Activated T-helper 9 cell treated with anti-CD3 and anti-CD28 coated beads, Interleukin-2, amount 50 U/mL, for 16 hours (primary cell): ENCODE measurements at places on chromosomes 7 and 10.

DNA sequence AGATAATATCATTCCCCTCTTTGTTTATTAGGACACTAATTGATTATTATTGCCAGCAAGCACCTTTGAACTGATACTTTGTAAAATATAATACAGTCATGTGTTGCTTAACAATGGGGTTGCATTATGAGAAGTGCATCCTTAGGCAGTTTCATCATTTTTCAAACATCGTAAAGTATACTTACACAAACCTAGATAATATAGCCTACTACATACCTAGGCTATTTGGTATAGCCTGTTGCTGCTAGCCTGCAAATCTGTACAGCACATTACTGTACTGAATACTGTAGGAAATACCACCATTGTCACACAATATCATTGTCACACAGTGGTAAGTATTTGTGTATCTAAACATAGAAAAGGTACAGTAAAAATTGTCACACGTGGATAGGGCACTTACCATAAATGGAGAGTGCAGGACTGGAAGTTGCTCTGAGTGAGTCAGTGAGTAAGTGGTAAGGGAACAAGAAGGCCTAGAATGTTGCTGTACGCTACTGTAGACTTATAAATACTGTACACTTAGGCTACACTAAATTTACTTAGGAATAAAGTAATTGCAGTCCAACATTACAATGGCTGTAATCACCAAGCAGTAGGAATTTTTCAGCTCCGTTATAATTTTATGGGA, 70.7 kb downstream of the LCOR start:
- DNase-seq, result no peak

DNA sequence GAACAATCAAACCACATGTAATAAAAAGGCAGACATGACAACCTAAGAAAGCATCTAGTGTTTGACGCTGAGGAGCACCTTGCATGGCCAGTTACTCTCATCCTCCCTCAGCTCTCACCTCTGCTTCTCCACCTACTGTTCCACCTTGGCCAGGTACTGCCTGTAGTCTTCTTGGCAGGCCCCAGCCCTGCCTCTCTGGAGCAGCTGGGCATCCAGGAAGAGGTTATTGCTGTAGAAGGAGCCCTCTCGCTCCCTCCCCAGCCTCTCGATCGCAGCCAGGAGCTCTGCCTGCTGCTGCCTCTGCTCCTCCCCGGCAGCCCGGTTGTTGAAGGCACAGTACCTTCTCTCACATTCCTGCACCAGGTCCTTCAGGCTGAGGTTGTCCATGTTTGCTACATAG, 9.7 kb downstream of the GIMAP5 start:
- no peak for DNase-seq

DNA sequence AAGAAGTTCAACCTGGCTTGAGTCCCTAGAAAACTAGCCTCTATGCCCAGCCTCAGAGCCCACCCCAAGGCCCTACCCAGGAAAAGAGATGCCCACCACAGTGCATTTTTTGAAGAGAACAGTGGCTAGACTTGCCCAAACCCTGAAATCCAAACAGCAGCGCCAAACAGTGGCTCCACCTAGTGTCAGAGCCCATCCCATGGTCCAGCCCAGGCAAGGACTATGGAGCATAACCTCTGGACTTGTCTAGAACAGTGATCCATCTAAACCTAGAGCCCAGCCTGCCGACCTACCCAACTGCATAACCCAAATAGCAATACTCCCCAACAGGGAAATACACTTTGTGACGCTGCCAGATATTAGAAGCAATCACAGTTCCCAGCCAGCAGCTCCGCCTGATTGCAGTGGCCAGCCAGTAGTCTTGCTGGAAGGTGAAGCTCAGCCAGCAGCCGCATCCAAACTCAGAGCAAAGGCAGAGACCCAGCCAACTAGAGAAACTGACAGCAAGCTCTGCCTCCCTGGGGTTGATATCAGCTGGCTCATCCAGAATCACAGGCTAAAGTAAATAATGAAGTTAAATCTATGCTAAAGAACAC, 44.5 kb downstream of the HBP1 start:
- no peak for DNase-seq

GRCh38 chr7:128120976-128121490, 89.8 kb upstream of the LRRC4 start:
- no peak for DNase-seq

DNA sequence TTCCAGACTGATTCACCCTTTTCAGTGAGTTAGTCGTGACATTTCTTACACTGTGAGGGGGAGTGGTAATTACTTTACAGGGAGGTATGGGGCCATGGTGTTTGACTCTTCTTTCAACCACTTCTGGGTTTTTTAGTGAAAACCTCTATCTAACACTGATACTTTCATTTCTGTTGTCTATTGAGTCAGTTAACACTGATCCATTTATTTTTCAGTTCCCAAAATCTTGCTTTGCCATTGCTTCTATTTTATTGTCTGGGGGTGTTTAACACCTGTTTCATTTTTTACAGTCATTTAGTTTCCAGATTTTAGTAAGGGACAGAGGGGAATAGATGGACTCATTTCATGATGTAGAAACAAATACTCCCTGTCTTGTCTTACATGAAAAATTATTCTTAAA, 61.5 kb downstream of the HELLS start:
- no peak for DNase-seq

- DNase-seq, result no peak
Observed at GRCh38 chr7:158617737-158618128, 30.1 kb upstream of the PTPRN2 start.

DNA sequence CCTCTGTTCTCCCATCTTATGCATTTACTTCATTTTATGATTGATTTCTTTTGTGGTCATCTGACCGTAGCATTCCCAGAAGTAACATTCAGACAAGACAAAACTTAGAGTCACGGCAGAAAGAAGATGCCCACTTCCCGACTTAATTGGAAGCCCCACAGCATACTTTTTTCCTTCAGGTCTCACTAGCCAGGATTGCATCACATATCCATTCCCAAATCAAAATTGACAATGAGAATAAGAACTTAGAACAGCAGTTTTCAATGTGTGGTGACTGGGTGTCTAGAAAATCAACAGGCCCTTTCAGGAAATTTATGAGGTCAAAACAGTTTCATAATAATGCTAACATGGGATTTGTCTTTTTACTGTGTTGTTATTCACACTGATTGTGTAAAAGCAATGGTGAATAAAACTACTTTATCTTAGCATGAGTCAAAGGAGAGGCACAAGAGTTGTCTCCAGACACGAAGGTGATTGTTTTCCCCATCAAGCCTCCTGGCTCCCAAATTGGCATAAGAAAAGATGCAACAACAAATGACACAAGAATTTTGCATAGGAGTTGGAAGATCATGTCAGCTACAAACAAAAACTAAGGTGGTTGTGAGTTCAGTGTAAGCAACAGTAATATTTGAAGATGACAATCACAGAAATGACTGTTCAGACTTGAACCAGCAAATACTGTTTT, 493.9 kb downstream of the HTR7 start:
- no peak for DNase-seq

DNA sequence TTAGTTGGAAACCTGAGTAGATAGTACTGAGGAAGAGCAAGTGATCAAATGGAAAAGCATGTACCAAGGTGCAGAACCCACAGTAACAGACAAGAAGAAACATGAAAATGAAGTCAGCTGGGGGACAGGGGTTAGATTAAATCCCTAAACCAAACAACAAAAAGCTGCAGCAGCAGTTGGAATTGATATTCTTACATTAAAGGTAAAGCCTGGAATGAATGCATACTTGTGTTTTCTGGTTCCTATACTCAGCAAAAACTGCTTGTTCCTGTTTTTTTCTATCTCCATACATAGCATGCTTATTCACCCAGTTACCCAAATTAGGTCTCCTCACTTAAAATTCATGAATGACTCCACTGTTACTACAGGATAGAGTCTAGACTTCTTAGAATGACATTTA, 92.4 kb downstream of the TPST1 start:
- no peak for DNase-seq

DNA sequence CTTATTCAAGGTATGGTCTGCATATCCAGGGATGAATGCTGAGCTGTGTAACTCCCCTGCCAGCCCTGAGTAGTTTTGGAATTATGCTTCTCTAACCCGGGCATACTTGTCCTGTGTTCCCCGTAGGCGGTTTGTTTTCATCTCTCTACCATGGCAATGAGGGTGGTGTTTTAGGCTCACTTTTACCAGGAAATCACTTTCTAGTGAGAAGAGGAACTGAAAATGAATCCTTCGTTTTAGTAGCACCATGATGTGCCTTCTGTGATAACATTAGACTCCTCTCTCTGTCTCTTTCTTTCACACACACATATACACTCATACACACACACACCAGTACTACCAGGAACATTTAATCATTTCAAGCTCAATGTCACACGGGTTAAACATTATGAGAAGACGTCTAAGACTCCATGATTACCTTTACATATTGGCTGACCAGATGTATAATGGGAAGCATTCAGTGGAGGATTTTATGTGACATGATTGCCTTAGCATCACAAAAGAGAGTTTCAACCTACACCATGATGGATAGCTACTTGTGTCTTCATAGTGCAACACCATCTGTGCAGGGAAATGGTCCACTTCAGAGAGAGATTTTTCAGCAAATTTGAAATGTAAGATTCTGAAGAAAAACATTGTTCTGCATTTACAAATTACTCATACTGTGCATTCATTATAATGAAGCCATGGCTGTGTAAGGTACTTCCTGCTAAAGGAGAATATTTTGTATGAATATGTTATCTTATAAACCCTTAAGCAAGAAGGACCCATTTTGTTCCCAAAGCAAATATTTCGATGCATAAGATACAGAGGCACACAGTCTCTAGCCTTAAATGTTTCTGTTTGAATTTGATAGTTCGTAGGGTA, 31.0 kb upstream of the PFKP start:
- no peak for DNase-seq

- DNase-seq, result no peak
Observed at GRCh38 chr7:55569269-55569663, 3.0 kb downstream of the VOPP1 start.

GRCh38 chr7:36272211-36272566, 117.5 kb upstream of the ANLN start:
- DNase-seq, result no peak

GRCh38 chr7:33072471-33072870, 9.9 kb upstream of the NT5C3A start:
- no peak for DNase-seq

DNA sequence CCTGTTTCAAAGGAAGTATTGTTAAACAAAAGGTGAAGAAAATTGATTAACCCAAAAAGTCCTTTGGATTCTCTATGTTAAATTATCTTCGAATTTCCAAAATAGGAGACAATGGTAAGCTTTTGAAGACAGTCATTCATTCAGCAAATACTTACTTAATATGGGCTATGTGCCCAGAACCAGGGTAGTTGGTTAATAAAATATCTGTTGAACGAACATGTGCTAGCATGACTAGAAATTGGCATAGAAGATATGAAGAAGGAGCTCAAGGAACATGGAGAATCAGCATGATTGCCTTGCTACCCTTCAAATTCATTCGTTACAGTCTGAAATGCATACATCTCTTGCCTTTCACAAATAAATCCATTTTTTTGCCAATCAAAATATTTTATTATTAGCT, 123.1 kb upstream of the RHEB start:
- no peak for DNase-seq

DNA sequence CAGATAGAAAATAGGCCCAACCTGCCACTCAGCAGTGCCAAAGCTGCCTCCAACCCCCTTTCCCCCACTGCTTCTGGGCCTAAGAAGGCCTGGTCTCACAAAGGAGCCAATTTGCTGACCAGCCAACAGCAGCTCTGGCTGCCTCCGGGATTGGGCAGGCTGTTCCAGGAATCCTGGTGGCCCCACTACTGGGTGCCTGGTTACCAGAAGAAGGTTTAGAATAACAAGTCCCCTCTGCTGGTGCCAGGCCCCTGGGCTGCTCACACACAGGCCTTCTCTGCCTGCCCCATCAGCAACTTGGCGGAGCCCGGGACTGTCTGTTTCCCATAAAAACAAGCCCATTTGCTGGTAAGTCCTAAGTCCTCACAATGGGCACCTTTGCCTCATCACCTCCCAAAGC, 1.2 kb downstream of the PHKG1 start:
- DNase-seq, result no peak

GRCh38 chr10:72502581-72502980, 123.3 kb downstream of the MICU1 start:
- no peak for DNase-seq

- no peak for DNase-seq
Observed at GRCh38 chr7:16564909-16565426, 38.3 kb downstream of the LRRC72 start.

- no peak for DNase-seq
Observed at GRCh38 chr7:1400371-1400770, 58.9 kb downstream of the MICALL2 start.

DNA sequence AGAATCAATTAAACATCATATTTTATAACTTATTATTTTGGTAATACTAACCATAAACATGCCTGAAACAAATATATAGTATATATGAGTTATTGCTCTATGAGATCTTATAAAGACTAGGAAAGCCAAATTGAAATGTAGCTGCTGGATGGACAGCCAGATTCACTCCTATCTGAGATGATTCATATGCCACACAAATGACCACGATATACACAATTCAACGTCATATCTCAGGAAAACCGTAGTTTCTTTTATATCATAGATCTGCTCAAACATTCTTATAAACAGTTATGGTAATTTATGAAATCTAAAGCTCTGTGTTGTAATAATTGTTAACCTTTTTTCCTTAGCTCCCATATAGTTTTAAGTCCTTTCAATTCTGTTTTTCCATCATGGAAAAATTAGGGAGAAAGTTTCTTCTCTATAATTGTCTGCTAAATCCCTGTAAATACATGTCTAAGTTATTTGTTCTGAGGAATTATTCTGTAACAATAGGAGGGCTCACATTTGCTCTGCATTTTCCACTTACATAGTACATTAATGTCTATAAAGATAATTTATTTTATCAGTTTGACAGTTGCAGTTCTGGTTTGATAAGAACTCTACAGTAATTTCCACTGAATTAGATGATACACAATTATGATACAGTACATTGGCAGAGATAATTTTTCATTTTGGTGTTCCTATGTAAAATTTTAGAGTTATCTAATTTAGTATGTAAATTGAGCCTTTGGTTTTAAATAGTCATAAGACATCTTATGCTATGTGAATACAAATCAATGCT, 42.7 kb downstream of the GNAT3 start:
- DNase-seq, result no peak

DNA sequence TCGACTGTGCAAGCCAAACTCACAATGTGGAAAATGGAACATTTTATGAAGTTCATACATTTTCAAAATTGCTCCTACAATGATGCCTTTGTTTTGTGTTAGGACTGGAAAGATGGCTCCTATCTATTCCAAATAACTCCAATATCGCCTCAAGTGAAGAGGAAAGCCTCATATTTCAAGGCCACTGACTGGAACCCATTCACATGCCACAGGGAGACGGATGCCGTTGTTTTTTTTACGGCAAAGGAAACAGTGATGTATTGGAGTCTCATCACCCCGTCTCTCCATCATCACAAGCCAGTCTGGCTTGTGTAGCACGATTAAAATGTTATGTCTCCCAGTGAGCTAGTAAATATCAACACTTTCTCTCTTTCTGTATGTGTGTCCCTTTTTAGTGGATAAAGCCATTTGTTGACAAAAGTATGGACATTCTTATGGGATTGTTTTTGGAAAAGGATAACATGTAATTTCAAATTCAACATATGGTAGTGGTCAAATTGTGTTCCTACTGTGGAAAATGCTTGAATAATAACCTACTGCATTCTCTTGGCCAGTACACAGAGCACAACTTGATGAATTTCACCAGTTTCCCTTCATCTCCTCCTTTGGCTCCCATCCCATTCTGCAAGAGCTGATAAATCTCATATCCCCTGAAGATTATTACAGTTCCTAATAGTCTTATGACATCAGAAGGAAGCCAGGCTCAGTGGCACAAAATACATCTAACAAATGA, 109.5 kb upstream of the PITRM1 start:
- DNase-seq, result no peak

GRCh38 chr7:14748461-14748860, 154.1 kb downstream of the DGKB start:
- DNase-seq, result no peak
